ENCODE measurements at places on chromosomes 2 and 18.

DNA sequence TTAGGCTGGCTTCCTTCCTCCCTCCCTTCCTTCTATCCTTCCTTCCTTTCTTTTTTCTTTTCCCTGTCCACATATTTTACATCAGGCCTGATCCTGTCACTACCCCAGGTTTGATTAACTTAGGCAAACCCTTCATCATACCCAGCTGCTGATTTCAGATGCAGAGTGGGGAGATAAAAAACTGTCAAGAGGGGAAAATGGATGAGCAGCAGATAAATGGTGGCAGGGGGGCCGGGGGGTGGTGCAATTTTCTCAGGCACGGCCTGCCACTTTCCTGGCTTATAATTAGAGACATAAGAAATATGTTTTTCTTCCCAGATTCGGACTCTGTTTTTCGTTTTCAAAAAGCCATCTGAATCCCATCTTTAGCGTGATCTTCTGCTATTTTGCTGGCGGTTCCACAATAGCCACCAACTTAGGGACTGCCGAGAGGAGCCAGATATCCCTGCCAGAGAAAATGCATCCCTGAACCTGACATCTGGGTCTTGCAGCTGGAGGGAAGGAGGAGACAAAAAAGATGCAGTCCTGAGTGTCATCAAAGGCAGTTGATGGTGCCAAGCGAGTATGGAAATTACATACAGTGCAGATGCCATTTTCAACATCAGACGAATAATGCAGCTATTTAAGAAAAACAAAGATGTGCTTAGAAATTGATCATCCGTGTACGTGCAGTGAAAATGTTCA is 49.9 kb downstream of the CXCR4 start:
- no peaks in the 10 kb centered on the region for H3K36me3 ChIP-seq
- H3K4me1 ChIP-seq = no peaks in the 10 kb centered on the region
- H3K4me3 ChIP-seq = no peak overlapping the region
- no peaks in the 10 kb centered on the region for H3K27me3 ChIP-seq
- no peak for DNase-seq

- no peak for DNase-seq
- no peaks in the 10 kb centered on the region for H3K27me3 ChIP-seq
- H3K36me3 ChIP-seq = no peaks in the 10 kb centered on the region
- peak overlapping the region; percentile 93 for H3K4me3 ChIP-seq
- H3K27ac ChIP-seq = peak overlapping the region; percentile 27
Observed at GRCh38 chr2:191246820-191247380, 1.7 kb downstream of the MYO1B start.

GRCh38 chr2:3154700-3155099 is 222.9 kb downstream of the EIPR1 start:
- no peaks in the 10 kb centered on the region for H3K4me1 ChIP-seq
- H3K36me3 ChIP-seq = no peaks in the 10 kb centered on the region
- no peaks in the 10 kb centered on the region for H3K27me3 ChIP-seq
- no peak overlapping the region for H3K4me3 ChIP-seq

DNA sequence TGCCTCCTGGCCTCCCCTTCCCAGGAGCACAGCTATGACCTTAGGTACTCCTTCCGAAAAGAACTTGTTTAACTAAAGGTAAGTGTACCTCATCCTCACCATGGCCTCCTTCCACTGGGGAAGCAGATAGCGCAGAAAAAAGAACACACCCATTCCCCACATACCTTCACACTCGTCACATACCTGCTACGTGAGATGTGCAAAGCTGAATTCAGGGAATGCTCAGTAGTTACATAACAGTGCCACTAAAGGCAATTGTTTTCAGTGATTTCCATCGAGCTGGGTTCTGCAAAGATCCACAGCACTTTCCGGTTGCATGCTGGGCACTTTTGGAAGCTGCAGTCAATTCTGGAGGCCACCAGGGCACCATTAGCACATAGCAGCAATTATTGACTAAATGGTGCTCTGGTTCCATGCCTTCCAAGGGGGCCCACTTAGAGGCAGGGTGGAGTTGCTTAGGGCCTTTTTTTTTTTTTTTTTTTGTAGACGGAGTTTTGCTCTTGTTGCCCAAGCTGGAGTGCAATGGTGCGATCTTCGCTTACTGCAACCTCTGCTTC is 41.0 kb downstream of the PAX8 start:
- H3K4me3 ChIP-seq = no peak overlapping the region
- no peaks in the 10 kb centered on the region for H3K27me3 ChIP-seq
- H3K36me3 ChIP-seq = no peaks in the 10 kb centered on the region
- no peak for DNase-seq
- H3K4me1 ChIP-seq = no peaks in the 10 kb centered on the region

DNA sequence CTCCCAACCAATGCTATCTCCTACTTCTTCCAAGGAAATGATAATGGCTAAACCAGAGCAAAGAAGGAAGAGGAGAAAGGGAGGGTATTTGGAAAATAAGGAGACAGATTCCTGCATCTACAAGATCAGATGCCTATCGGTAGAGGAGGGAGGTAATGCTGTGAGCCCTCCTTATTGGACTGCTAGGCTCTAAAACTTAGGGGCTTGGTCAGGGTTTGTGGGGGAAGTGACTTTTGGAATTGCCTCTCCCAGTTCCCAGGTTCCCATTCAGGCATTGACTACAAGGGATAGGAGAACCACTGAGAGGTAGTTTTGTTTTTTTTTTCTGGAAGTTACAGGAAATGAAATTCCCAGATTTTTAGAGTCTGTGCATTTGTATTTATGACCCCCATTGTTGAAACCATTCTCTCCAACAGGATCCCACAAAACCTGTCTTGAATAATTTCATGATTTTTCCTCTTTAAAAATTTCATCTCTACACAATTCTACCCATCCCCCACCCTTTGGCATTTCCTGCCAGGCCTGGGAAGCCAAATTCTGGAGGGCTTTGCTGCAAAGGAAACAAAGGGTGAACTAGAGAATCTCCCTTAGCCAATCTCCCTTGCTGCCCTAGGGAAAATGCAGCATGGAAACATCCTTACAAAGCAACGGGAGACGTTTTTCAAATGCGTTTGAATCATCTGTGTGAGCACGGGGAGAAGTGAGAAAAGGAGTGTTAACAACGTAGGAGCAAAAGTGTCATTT is 282.1 kb upstream of the EPAS1 start:
- H3K27ac ChIP-seq = no peak overlapping the region
- DNase-seq = no peak
- no peaks in the 10 kb centered on the region for H3K36me3 ChIP-seq
- no peaks in the 10 kb centered on the region for H3K27me3 ChIP-seq

- H3K4me3 ChIP-seq = no peak overlapping the region
- no peak for DNase-seq
- H3K27ac ChIP-seq = peak overlapping the region; percentile 58
- peaks cover 61% of the 10 kb centered on the region for H3K4me1 ChIP-seq
- H3K36me3 ChIP-seq = no peaks in the 10 kb centered on the region
- H3K27me3 ChIP-seq = no peaks in the 10 kb centered on the region
Observed at GRCh38 chr2:177243476-177243875, 21.1 kb downstream of the NFE2L2 start.

- no peak for DNase-seq
- H3K36me3 ChIP-seq = no peaks in the 10 kb centered on the region
- no peak overlapping the region for H3K27ac ChIP-seq
- no peak overlapping the region for H3K4me3 ChIP-seq
- no peaks in the 10 kb centered on the region for H3K4me1 ChIP-seq
Observed at GRCh38 chr2:152508446-152508845, 173.5 kb downstream of the FMNL2 start.

DNA sequence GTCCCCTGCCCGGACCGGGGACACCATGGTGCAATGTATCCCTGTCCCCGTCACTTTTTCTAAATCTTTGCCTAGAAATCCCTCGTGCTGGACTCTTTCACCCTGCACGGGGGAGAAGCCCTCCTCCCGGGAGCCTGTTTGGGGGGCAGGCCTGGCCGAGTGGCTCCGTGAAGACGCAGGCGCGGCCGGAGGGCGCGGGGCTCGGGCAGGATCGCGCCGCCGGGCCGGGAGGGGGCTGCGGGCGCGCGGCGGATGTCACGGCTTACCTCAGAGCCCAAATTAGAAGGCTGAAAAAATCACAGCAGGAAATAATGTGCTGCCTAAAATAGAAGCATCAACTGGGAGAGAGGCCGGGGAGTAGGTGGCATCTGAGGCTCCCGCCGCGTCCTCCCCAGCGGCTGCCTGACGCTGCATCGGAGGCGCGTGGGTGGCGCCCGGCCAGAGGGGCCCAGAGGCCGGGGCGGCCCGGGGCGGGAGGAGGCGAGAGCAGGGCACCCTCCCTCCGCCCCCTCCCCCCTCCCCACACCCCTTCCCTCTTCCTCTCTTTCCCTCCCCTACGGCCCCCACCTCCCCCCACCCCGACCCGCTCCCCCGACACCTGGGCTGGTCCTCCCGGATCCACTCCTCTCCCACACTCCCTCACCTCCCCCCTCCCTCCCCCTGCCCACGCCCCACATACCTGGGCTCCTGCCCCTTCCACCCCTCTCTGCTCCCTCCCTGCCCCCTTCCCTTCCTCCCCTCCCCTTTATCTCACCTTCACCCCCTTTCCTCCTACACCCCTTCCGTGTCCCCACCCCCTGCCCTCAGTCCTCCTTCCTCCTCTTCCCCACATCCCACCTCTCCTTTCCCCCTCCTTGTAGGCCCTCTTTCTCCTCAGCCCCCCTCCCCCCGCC is 51.9 kb downstream of the SLC4A1AP start:
- H3K27me3 ChIP-seq = no peaks in the 10 kb centered on the region
- H3K36me3 ChIP-seq = no peaks in the 10 kb centered on the region
- H3K4me1 ChIP-seq = no peaks in the 10 kb centered on the region
- DNase-seq = no peak
- H3K4me3 ChIP-seq = no peak overlapping the region

- no peak overlapping the region for H3K27ac ChIP-seq
- H3K27me3 ChIP-seq = no peaks in the 10 kb centered on the region
- H3K36me3 ChIP-seq = no peaks in the 10 kb centered on the region
- peaks cover 6% of the 10 kb centered on the region for H3K4me1 ChIP-seq
- no peak overlapping the region for H3K4me3 ChIP-seq
- no peak for DNase-seq
Observed at GRCh38 chr2:223055140-223055539, 3.1 kb downstream of the KCNE4 start.

- H3K27me3 ChIP-seq = no peaks in the 10 kb centered on the region
- H3K36me3 ChIP-seq = no peaks in the 10 kb centered on the region
- H3K4me1 ChIP-seq = peaks cover 30% of the 10 kb centered on the region
- no peak overlapping the region for H3K4me3 ChIP-seq
- no peak overlapping the region for H3K27ac ChIP-seq
- no peak for DNase-seq
Observed at GRCh38 chr18:62809900-62810299, 94.6 kb downstream of the PHLPP1 start.

GRCh38 chr2:191264647-191265081 is 19.5 kb downstream of the MYO1B start:
- H3K4me3 ChIP-seq = no peak overlapping the region
- peaks cover 41% of the 10 kb centered on the region for H3K4me1 ChIP-seq
- no peak for DNase-seq

DNA sequence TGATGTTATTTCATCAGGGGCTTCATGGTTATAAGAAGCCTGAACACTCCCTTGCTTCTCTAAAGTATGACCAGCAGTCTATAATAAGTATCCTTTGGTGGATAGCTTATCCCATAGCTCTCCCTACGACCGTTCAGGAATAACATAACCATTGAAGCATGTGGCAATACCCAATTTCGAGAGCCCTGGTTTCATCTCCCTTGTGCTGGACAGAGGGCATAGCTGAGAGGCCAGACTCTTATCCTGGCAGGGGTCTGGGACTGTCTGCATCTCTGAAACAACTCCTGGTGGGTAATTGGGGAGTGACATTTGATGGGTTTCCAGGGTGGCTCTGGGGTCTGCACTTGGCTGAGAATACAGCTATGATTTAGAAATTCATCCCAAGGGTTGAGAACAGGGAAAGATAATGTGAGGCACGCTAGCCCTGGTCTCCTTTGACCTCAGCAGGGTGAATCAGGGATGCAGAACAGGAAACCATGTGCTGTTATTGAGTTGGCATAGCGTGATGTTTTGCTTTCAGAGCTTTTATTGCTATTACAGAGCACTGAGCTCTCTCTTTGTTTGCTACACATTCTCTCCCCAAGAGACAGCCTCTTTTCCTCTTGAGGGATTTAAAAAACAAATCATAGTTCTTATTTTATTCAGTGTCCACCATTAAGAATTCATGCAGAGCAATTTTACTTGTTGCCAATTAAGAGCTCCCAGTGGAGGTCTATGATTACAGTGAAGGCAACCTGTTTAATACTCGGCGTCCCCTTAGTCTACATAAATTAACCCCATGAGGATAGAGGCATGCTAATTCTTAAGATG is 274.5 kb downstream of the NCKAP5 start:
- H3K36me3 ChIP-seq = no peaks in the 10 kb centered on the region
- H3K27me3 ChIP-seq = no peaks in the 10 kb centered on the region
- DNase-seq = no peak
- H3K27ac ChIP-seq = no peak overlapping the region
- no peaks in the 10 kb centered on the region for H3K4me1 ChIP-seq

- no peaks in the 10 kb centered on the region for H3K36me3 ChIP-seq
- peak overlapping the region; percentile 83 for H3K4me3 ChIP-seq
- H3K27me3 ChIP-seq = no peaks in the 10 kb centered on the region
- peaks cover 3% of the 10 kb centered on the region for H3K4me1 ChIP-seq
- peak overlapping the region; percentile 98 for H3K27ac ChIP-seq
Observed at GRCh38 chr2:75560022-75560767, 544 bp downstream of the EVA1A start.

GRCh38 chr2:102335871-102336366 is 19.7 kb upstream of the IL18R1 start:
- DNase-seq = no peak
- H3K27ac ChIP-seq = no peak overlapping the region
- no peaks in the 10 kb centered on the region for H3K27me3 ChIP-seq

DNA sequence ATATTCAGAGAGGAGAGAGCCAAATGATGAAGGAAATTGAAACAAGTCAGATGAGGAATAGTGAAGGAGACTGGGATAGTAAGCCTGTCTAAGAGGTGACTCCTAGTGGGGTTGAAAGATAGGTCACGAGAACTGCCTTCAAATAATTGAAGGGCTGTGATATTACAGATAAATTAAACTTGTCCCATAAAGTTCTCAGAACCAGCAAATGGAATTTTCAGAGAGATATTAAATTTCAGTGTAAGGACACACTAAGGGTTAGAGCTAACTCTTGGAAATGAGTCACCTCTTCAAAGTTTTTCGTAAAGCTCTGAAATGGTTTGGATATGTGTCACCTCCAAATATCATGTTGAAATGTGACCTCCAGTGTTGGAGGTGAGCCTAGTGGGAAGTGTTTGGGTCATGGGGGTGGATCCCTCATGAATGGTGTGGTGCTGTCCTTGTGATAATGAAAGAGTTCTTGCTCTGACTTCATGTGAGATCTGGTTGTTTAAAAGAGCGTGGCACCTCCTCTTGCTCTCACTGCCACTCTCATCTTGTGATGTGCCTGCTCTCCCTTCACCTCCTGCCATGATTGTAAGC is 87.3 kb downstream of the BABAM2 start:
- no peaks in the 10 kb centered on the region for H3K36me3 ChIP-seq
- H3K4me1 ChIP-seq = no peaks in the 10 kb centered on the region
- no peak for DNase-seq
